ENCODE measurements at places on chromosomes 6 and 20.
A peak's percentile ranks its signal among the peaks of the same experiment; 100 is the strongest.

- no peak for DNase-seq
Measured at GRCh38 chr6:92201618-92202017, 1217.7 kb downstream of the EPHA7 start.

GRCh38 chr6:6008648-6009421 lies 2.1 kb upstream of the NRN1 start:
- DNase-seq = peak; percentile 34

- DNase-seq = peak; percentile 77
Measured at GRCh38 chr6:138959521-138959920, 28.5 kb downstream of the REPS1 start.

- DNase-seq = no peak
Measured at GRCh38 chr6:63496361-63496804, 75.9 kb upstream of the LOC128125822 start.

DNA sequence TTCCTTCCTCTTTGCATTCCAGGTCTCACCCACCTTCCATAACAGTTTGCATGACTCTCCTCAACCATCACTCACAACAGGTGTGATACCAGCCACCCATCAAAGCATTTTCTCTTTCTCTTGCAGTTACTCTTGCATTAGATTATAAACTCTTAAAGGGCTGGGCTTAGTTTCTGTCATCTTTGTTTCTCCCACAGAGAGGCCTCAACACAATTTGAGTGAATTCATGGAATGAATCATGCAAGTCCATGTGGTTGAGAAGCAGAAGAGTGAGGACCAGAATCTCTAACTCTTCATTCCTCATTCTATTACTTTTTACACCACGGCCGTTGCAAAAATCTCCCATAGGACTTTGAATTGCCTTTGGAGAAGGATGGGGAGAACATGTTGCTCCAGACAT lies 31.4 kb downstream of the OGFRL1 start:
- DNase-seq = no peak

DNA sequence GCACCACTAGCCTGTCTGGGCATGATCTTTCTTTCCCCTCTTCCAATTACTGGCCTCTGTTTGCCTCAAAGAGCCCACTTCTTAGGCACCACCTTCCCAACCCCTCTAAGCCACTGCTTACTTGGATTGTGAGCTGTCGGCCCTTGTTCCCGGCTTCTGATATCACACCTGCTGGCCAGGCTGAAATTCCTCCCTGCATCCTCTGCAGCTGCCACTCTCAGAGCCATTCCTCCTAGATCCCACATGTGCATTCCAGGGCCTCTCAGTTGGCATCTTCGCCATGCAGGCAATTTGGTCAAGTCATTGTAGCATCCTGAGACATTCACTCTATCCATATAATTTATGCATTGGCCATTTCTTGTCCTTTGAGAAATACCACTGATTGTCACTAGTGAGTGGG lies 135.9 kb downstream of the OLIG3 start:
- no peak for DNase-seq

- DNase-seq = no peak
Measured at GRCh38 chr6:167120583-167120903, 2.4 kb upstream of the CCR6 start.

DNA sequence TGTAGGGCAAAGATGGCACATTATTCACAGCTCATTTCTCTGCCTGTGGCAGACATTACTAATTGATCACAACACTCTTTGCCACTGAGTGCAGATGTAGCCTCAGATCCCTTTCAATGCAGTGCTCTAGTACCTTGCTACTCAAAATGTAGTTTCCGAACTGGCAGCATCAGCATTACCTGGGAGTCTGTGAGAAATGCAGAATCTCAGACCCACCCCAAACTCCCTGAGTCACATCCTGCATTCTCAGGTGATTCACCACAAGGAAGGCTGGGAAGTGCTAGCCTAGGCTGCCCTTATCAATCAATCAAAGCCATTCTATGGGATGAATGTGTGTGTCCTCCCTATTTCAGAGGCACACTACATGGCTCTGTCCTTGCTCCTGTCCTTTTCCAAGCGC lies 58.5 kb downstream of the PCNA start:
- DNase-seq = peak; percentile 39

- peak; percentile 10 for DNase-seq
Measured at GRCh38 chr20:39660226-39660625, 698.1 kb downstream of the DHX35 start.

- DNase-seq = no peak
Measured at GRCh38 chr6:149128489-149129145, 188.9 kb upstream of the TAB2 start.

GRCh38 chr20:55882910-55883309 lies 122.4 kb downstream of the CBLN4 start:
- DNase-seq = no peak

DNA sequence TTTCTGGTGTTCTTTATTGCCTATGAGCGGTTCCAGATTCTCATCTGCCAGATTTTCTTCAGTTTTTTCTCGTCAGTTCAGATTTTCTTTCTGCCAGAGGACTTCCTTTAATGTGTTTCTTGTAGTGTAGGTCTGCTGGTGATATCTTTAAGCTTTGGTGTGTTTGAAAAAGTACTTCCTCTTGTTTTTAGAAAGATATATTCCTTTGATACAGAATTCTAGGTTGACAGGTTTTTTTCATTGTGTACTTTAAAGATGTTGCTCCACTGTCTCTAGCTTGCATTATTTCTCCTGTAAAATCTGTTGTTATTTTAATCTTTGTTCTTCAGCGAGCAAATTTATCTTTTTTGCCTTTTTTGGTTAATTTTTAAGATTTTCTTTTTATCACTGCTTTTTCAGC lies 36.9 kb downstream of the ASXL1 start:
- no peak for DNase-seq

Data from cardiac fibroblast (primary cell).